ENCODE measurements at places on chromosomes 16 and 17.

DNA sequence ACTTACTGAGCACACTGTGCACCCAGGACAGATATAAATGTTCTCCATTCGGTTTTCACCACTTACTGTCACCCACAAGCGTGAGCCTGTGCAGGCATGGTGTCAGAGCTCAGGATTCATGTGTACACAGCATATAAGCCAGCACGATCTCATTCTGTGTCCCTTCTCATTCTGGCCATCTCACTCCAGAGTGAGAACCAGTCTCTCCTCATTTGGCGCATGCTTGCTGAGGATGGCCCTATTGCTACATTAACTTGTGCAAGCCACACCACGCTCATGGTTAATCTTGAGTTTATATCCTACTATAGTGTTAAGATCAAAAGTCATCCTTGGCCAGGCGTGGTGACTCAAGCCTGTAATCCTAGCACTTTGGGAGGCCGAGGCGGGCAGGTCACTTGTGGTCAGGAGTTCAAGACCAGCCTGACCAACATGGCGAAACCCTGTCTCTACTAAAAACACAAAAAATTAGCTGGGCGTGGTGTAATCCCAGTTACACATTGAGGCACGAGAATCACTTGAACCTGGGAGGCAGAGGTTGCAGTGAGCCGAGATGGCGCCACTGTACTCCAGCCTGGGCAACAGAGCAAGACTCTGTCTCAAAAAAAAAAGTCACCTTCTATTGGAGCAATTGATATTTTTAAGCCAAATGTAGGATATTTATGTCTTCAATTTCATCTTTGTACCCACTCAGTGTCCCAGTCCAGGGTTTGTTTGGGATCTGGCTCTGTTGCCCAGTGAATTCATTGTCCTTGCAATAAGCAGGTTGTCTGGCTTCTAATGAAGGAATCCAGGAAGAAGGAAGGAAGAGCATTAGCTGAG, 20.9 kb downstream of the SOCS1 start:
- no peak for DNase-seq

DNA sequence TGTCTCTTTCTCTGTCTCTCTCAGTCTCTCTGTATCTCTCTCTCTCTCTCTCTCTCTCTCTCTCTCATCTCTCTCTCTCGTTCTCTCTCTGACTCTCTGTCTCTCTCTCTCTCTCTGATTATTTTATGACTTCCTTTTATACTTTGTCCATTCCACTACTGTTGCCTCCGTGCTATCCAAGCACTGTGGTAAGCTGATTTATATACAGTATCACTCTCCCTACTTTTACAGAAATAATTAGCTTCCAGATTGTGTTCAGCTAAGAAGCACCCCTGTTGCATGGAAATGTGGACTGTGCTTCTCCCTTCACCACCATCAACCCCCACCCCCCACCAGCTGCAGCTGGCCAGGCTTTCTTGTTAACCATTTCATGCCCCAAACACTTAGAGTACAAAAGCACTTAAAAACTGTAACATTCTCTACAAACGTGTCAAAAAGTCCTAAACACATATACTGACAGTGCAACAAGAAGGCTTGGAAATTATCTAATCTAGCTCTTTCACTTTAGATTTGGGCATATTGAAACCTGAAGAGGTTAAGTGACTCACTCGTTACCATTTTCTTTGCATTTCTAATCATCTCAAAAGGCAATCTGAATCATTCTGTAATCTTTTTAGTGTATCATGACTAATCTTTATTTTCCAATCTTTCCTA, 11.6 kb upstream of the TMEM100 start:
- DNase-seq, result no peak

- no peak for DNase-seq
Observed at GRCh38 chr17:36036235-36036634, 18.5 kb upstream of the CCL23 start.

DNA sequence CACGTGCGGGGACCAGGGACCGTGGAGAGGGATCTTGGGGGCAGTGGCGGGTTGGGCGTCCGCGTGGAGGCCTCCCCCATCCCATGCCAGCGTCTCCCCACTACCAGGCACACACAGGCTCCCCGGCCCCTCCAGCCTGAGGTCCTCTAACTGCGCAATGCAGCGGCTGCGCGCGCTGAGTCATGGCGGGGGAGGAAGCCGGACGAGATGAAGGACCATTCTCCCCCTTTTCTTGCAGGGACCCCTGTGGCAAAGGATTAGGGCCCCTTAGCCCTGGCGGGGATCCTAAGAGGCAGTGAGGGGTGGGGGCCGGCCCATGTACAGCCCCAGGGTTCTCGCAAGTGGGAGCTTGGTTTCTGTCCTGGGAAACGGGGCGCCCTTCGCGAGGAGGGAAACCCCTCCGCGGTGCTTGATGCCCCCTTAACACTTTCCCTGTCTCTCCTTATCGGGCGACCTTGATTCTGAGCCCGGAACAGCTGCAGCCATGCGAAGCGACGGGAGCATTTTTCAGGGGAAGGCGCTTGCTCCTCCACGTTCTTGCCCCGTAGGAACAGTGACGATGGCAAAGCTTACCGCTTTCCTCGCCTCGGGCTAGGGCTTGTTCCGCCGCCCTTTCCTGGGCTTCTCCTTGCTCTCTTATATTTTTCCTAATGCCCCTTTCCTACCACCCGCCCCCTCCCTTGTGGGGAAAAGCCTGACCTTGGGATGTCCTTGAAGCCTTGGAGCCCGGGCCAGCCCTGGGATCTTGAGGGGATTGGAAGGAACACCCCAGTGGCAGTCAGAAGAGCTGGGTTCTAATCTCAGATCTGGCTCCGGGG, 592 bp downstream of the ALDOA start:
- peak; percentile 31 for DNase-seq

DNA sequence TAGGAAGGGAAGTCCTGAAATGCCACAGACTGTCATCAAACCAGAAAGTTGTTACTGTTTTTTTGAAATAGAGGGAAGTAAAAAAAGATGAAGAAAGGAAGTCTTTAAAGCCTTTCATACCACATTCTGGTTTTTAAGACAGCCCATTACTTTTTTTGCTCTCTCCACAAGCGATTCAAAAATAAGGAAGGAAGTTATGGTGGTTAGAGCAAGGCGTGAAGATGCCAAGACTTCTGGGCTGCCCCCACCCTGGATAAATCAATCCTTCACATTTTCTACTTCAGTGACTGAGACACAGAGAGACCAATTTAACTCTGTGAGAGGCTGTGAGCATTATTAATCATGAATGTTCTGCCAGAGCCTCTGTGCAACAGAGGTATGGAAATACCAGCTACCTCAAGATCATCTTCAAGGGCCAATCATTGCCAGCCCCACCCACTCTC, 82.3 kb upstream of the BCAR1 start:
- DNase-seq, result no peak

DNA sequence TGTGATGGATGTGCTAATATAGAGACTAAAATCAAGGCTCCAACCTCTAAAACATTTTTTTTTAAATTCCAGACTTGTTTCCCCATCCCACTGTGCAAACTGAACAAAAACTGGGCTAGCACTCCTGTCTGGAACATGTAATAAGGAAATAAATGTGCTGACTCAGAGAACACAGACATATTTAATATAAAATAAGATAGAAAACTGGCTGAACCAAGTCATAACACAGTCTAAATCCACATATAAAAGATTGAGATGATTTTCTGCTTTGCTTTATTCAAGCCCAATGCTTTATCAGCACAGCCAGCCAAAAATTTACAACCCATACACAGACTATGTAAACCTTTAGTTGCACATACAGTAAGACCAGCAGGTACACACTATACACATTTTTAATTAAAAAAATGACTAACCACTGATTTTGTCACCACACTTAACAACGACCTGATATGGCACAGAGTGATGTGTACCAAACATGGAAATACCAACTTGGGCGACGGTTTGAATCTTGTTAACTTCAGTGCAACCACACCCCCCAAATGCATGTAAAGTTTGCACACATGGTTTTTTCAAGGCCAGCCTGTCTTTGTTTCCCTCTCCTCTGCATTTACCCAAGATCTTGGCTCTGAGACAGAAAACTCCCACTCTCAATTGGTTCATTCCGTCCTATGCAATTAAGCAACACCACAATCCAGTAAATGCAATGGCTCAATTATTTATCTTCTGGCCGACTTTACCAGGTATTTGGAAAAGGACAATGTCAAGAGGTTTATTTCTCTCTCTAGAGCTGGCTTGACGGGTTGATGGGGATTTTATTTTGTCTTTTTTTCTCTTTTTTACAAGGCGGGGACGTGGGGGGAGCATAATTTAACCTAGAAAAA, 1.2 kb downstream of the STAT3 start:
- DNase-seq, result no peak

DNA sequence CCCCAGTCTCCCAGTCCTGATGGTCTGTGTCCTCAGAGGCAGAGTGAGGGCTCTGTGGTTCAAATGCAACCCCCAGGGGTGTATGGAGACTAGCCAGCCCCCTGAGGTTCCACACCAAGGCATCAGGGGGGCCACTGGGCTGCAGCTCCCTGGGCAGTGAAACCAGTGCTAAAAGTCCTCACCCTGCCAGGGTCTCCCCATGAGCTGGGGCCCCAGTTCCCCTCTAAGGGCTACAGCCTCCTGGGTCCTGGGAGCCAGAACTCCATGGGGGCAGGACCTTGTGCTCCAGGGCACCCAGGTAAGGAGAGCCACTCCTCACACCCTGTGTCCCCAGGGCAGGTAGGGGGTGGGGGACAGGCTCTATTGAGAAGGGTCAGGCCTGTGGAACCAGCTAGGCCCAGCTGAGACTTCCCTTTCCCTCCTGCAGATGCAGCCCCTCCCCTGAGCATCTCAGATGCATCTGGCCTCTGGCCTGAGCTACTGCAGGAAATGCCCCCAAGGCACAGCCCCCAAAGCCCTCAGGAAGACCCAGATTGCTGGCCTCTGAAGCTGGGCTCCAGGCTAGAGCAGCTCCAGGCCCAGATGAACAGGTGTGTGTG, 6.4 kb upstream of the DCAF7 start:
- no peak for DNase-seq

- DNase-seq, result no peak
Observed at GRCh38 chr17:79047923-79048825, 24.2 kb downstream of the C1QTNF1 start.

DNA sequence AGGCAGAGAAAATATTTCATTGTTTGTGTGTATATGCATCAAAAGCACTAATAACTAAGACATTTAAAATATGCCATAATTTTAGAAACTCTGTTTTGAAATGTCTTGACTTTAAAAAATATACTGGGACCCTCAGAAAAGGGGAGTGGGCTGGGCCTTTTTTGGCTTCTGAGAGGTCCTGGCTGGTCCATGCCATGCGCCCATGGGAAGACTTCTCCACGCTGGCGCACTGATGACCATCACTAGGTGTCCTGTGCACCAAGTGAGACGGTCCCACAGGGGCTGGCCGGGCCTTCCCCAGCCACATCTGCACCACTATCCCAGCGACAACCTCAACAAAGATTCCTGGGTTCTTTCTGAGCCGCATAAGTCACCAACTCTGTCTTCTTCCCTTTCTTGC, 27.0 kb upstream of the WFIKKN2 start:
- no peak for DNase-seq

DNA sequence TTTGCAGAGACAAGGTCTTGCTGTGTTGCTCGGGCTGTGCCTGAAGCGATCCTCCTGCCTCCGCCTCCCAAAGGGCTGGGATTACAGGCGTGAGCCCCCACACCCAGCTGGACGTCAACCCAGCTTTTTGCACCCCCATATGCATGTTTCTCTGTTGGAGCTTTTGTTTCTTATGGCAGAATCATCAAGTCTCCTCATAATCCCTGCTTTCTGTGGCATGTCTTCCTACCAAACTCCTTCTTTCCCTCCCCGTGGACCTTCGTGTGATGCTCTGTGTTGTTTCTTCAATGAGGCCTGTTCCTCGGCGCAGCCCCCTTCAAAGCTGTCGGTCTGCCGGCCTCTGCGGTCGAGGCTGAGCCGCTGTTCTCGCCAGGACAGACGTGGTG, 71.6 kb downstream of the METRNL start:
- no peak for DNase-seq

DNA sequence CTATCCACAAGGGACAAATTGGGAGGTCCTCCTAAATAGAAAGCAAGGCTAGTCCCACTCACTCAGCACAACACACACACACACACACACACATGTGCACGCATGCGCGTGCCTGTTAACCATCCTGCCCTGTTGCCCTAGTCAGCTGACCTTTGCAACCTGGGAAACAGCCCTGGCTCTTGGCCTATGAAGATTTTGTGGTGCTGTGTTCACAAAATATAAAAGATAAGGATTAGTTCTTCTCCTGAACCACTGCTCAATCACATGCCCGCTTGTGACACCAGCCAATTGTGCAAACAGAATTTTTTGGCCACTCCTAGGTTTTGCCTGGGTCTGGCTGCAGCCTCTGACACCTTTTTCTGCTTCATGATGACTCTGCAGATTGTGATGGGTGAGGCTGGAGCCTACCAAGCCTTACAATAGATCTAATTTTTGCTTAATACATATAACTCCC, 3.3 kb upstream of the CES1 start:
- DNase-seq, result no peak

GRCh38 chr17:742147-742793, 9.8 kb downstream of the GEMIN4 start:
- DNase-seq, result no peak

DNA sequence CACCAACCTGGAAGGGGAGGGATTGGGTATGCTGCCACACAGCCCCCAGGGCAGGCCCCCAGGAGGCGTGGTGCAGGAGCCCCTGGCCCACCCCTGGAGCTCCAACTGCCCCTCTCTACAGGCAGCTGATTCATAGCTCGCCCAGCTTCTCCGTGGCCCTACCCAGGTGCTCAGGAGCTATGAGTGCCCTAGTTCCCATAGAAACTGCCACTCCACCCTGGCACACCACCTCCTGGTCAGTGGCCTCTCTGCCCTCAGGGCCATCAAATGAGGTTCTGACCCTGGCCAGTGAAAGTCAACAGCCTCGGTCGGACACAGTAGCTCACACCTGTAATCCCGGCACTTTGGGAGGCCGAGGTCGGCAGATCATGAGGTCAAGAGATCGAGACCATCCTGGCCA, 18.0 kb downstream of the CNGB1 start:
- DNase-seq, result no peak

DNA sequence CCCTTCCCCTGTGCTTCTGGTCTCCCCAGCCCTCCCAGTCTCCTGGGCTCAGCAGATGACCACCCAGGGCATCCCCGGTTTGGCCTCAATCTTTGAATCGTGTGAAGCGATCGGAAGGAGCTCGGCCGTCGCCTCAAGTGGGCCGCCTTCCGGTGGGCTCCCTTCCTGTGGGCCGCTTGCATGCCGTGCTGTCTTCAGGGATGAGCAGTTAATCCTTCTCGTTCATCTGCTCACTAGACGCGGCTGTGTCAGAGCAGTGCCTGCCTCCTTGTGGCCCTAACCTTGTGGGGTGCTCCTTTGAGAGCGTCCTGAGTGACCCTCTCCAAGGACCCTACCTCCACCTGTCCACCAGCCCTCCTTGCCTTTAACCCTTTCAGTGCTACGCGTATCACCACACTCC, 40.4 kb downstream of the BAIAP2 start:
- no peak for DNase-seq

GRCh38 chr17:6108382-6108781, 38.2 kb downstream of the WSCD1 start:
- DNase-seq, result no peak

- DNase-seq, result no peak
Observed at GRCh38 chr16:48003206-48003907, 152.4 kb downstream of the ABCC12 start.
